ENCODE measurements at places on chromosomes 11 and 22.

- no peak for DNase-seq
Observed at GRCh38 chr11:33687733-33688479, 12.7 kb downstream of the C11orf91 start.

DNA sequence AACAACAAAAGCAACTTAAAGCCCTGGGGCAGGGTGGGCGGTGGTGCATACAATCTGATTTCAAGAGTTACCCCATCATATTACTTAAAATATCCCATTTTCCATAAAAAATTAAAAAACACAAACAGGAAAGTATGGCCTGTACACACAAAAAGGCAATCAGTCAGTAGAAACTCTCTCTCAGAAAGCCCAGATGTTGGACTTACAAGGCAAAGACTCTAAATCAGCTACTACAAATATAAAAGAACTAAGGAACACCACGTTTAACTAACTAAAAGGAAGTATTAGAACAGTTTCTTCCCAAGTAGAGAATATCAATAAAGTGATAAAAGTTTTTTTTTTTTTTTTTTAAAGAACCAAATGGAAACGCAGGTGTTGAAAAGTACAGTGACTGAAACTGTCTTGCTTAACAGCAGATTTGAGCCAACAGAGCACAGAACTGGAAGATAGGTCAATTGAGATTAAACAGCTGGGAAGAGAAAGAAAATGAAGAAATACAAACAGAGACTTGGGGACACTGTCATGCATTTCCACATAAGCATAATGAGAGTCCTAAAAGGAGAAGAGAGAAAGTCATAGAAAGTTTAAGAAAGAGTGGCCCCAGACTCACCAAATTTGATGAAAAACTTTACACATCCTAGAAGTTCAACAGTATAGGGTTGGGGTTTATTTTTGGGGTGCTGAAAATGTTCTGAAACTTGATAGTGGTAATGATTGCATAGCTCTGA lies 8.6 kb downstream of the SC5D start:
- no peak for DNase-seq

- DNase-seq = no peak
Observed at GRCh38 chr11:86698639-86699038, 26.2 kb upstream of the ME3 start.

DNA sequence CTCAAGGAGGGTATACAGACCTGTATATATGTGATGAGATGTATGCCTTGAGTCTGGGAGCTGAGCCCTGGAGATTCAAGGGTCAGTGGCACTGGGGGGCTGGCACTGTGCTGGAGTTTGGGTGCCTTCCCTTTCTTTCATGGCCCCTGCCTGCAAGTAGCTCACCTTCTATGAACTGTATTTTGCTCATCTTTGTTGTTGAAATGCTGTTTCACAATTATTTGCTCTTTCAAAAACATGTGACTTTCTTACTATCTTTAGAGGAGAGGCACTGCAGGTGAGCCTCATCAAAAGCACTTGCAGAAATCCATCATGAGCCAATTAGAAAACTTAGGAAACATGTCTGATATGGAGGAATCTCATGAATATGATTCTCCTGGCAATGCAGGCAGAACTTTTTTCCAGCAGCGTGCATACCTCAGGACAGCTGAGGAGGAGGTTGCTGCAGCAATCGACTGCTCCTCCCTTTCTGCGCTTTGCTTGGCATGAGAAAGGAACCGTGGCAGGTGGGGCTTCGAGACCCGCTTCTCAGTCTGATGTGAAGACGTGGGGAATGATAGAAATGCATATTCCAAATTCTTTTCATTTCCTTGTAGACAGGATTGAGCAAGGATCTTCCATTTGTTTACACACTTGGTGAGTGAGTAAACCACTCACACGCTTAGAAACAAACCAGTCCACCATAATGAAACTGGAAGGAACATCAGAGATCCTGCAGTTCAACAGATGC lies 178.4 kb upstream of the E2F8 start:
- no peak for DNase-seq

- DNase-seq = no peak
Observed at GRCh38 chr11:60566776-60567175, 51.6 kb downstream of the MS4A13 start.

DNA sequence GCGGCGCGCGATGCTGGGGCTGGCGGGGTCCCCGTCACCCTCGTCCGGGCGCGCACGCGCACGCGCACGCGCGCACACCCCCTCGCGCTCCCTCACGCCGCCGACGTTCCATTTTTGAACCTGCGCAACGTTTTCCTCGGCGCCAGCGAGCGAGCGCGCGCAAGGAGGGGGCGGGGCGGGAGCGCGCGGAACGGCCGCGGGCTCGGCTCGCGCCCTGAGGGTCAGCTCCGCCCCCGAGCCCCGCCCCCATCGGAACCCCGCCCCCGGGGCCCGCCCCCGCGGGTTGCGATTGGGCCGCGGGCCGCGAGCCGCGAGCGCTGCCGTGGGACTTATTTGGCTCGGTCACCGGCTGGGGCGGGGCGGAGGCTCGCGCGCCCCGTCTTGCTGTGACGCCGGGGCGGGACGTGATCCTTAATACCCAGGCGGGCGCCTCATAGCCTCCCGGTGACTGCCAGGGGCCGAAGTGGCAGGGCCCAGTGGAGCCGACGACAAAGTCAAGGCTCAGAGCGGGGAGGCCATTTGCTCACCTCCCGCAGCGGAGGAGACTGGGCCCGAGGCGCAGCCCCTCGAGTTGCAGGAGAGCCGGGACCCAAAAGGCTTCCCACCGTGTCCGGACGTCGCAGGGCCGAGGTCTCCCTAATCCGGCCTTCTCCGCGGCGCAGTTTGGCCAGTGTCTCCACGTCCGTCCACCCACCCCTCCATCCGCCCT lies at the start of gene CBX7:
TSS of gene CBX7 (minus strand) at position 170 of the 709 bp plus-strand sequence. CDS start 236 bp downstream, outside the sequence.
- DNase-seq = peak; percentile 92

DNA sequence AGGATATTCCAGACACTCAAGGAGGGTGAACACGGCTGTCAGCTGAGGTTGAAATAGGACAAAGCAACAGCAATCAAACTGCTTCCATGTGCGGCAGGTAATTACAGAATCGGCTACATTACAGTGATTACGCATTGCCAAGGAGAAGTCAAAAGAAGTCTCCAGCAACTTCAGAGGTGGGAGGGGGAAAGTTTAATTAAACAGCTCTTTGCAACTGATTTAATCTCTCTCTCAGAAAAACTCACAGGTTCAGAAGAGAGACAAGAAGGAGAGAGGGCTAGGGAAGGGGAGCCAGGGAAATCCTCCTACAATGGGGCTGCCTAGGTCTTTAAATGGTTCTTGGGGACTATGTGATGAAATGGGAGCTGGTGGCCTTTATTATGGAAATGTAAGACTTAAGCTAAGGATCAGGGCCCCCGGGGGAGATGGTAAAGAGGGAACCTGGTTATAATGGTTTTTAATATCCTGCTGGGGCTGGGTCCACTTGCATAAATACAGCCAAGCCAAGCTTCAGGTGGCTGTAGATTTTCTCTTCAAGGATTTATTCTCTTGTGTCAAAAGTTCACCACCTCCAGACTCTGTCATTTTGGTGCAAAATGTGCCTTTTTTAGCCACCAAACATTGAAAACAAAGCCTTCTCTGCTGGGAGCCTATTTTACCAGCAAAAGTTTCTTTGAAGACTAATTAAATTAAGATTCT lies 354.7 kb upstream of the NARS2 start:
- DNase-seq = no peak

GRCh38 chr22:27885977-27886842 lies 32.8 kb downstream of the PITPNB start:
- DNase-seq = peak; percentile 26

- no peak for DNase-seq
Observed at GRCh38 chr11:84993386-84993785, 633.8 kb downstream of the DLG2 start.

- no peak for DNase-seq
Observed at GRCh38 chr11:19243613-19244012, 2.9 kb upstream of the E2F8 start.

DNA sequence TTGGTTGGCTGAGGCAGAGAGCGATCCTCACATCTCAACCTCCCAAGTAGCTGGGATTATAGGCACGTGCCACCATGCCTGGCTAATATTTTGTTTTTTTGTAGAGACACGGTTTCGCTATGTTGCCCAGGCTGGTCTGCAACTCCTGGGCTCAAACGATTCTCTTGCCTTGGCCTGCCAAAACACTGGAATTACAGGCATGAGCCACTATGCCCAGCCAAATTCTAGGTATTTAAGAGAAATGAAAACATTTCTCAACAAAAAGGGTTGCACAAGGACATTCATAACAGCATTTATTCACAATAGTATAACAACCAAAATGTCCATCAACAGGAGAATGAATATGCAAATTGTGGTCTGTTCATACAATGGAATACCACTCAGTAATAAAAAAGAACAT lies 31.7 kb upstream of the RBX1 start:
- no peak for DNase-seq

DNA sequence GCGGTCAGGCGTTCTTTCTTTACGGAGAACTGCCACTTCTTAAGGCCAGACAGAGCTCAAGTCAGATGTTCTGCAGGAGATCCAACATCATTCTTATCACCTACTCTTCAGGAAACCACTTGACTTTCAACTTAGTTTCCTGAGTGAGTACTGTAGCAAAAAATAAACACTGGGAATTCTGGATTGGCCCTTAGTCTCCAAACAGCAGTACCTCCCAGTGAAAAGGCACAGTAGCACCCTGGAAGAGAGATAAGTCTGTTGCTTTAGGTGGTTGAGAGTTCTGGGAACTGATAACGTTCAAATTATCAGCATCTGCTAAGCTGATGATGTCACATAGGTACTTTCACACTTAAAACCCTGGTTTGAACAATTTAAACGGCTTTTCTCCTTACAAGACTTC lies 971.8 kb upstream of the TENM4 start:
- no peak for DNase-seq

GRCh38 chr11:534396-535209 lies 773 bp downstream of the HRAS start:
- DNase-seq = peak; percentile 49

- no peak for DNase-seq
Observed at GRCh38 chr11:20559523-20560300, 39.7 kb upstream of the SLC6A5 start.
